ENCODE measurements at places on chromosomes 6 and 20.

- DNase-seq = no peak
Observed at GRCh38 chr20:37598575-37599342, 71.1 kb upstream of the BLCAP start.

DNA sequence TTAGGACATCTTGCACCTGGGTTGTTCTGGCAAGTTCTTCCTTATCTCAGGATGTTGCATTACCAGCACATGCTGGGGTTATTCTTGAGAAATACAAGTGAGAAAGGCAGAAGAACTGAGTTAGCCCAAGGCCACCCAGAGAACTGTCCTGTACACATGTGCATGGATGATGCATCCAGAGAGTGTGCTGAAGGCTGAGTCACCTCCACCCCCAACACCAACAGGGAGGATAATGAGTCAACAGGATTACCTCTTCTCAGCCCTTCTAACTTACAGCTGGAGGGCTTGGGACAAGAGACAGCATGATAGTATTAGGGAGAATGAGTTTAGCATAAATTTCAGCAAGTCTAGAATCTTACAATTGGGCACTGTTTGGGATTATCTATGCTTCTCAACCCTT is 8.5 kb downstream of the SCGN start:
- DNase-seq = no peak

DNA sequence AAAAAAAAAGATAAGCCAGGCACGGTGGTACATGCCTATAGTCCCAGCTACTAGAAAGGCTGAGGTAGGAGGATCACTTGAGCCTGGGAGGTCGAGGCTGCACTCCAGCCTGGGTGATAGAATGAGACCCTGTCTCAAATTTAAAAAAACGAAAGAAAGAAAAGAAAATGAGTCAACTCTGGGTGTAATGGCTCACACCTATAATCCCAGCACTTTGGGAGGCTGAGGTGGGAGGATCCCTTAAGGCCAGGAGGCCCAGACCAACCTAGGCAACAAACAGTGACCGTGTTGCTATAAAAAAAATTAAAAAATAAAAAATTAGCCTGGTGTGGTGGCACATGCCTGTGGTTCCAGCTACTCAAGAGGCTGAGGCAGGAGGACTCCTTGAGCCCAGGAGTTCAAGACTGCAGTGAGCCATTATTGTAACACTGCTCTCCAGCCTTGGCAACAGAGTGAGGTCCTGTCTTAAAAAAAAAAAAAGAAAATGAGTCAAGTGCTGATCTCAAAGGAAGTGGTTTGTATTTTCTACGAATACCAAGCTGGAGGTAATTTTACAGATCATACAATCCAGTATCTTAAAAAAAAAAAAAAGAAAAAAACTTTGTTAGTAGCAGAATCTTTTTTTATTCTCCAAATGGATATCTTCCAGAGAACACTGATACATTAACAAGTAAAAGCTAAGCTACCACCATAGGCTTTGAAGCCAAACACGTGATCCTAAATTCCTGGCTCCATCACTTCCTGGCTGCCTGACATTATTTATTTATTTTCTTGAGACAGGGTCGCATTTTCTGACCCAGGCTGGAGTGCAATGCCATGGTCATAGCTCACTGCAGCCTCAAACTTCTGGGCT is 5.7 kb downstream of the COMMD7 start:
- no peak for DNase-seq

DNA sequence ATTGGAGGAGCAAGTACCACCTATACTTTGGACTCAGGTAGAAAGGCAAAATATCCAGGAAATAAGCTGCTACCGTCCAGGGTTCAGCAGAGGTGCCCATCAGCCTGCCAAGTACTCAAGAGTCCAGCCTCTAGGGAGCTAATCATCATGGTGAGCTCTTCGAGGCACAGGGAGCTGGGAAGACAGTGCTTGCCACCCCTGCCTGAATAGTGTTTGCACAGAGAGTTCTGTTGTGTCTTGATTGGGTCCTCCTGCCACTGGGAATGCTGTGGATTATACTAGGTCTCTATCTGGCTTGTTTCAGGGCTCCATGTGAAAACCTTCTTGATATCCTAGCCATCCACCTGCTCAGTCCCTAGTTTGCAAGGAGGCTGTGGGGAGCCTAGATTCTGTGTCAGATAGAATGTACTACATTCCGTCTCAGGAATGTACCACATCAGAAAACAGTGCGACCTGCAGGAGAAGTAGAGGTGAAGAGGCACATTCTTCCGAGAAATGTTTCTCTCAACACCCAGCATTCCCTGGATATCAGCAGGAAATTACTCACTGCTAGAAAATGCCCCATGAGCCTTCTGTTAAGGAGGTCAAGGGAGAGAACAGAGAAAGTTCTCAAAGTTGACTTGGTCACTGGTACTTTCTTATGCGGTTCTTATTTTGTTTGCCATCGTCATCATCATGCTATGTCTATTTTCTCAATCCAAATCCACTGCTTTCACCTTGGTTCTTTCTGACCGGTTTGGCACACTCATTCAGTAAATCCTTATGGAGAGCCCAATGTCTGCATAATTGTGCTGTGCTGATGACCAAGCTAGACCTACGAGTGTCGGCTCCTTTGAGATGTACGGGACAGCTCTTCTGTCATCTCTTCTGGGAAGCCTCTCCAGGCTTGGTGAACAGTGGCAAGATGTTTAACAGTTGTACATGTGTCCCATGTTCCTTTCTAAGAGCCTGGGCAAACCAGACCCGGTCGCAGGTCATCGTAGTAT is 30.7 kb downstream of the PTPN1 start:
- no peak for DNase-seq

- DNase-seq = peak; percentile 77
Observed at GRCh38 chr6:89368107-89368506, 15.6 kb upstream of the UBE2J1 start.

DNA sequence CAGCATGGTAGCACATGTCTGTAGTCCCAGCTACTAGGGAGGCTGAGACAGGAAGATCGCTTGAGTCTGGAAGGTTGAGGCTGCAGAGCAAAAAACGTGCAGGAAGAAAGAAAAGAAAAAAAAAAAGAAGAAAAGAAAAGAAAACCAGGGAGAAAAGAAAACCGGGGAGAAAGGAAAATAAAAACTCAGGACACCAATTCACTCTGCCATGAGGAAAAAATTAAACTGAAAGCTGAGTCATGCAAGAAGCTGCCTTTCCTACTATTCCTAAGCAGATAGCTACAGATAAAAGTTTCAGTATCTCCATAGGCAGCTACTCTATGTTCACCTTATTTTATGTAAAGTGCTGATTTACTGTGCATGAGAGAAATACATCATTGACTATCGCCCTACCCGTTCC is 10.5 kb downstream of the PTGIS start:
- no peak for DNase-seq

GRCh38 chr6:145903356-145904102 is 60.6 kb downstream of the SHPRH start:
- no peak for DNase-seq

DNA sequence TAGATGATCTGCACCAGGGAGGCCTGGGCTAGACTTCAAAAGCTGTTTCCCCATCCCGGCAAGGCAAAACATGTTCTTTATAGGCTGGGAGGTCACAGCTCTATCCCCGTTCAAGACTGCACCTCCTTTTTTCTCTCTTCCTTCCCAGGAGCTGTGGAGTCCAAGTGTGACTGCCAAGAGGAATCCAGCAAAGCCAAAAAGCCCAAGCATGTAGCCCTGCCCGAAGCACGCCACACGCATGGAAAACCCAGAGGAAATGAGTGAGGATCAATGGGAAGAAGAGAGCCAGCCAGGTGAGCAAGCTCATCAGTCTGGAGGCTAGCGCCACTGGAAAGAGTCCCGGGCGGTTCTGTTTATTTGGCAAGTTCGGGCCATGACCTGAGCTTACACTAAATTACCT is 240.4 kb downstream of the PRL start:
- DNase-seq = no peak

GRCh38 chr6:107019047-107019446 is 9.0 kb upstream of the MTRES1 start:
- no peak for DNase-seq

GRCh38 chr6:35388772-35389352 is 46.5 kb downstream of the PPARD start:
- DNase-seq = no peak

GRCh38 chr6:132669690-132670291 is 10.8 kb upstream of the TAAR1 start:
- DNase-seq = no peak

DNA sequence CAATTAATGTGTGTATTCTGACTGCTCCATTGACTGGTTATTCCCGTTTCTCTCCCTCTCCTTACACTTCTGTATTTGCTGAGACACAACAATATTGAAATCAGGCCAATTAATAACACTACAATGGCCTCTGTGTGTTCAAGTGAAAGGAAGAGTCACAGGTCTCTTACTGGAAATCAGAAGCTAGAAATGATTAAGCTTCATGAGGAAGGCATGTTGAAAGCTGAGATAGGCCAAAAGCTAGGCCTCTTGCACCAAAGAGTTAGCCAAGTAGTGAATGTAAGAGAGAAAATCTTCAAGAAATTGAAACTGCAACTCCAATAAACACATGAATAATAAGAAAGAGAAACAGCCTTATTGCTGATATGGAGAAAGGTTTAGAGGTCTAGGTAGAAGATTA is 489.5 kb upstream of the CITED2 start:
- DNase-seq = no peak
